ENCODE measurements at places on chromosomes 3 and 15.

DNA sequence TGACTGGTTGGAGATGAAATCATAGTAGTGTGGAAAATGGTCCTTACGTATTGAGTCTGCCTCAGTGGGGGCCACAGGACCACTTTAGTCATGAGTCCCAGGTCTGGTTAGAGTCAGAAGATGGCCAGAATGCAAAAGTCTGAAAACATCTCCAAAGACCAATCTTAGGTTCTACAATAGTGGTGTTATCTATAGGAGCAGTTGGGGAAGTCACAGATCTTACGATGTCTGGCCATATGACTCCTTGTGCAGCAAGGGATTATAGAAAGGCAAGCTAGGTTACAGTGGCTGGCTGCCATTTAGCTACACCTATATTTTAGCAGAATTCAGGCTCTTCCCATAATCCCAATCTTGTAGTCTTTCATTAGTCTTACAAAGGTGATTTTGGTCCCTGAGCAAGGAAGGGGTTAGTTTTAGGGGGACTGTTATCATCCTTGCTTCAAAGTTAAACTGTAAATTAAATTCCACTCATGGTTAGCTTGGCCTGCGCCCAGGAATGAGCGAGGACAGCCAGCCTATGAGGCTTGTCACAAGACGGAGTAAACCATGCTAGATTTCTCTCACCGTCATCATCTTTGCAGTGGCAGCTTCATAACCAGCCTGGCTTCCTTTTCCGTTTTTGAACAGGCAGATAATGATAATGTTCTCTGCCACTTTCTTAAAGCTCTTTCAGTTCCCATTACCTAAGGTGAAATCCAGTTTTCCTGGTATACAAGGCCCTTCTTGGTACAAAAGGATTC, 134.1 kb downstream of the VPS8 start:
- peak; percentile 15 for DNase-seq

DNA sequence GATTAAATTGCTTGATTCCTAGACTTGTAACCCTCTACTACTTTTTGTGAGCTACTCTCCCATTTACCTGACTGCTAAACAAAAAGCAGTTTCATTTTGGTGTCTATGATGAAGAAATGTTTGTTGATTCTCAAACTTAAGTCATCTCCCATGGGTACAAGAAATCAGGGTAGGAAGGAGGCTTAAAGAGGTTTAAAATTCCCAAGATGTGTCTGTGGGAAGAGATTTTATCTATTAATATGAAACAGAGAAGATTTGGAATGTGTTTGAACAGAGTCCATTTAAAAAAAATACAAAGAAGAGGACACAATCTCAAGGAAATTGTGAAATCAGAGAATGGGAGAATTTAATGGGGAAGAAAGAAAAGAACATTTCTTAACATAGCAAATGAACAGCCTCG, 14.8 kb downstream of the P3H2 start:
- no peak for DNase-seq

DNA sequence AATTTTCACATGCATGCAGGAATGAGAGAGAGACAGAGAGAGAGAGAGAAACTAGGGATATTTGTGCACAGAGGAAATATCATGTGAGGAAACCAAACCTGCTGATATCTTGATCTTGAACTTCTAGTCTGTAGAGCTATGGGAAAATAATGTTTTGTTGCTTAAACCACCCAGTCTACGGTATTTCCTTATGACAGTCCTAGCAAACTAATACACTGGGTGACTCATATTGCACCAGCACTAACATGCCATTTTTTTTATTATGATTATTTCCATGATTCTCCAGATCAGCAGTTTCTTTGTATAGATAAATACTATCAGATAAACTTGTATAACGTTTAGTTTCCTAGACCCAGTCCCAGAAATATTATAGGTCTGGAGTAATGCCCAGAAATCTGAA, 1259.0 kb downstream of the ZPLD1 start:
- no peak for DNase-seq

DNA sequence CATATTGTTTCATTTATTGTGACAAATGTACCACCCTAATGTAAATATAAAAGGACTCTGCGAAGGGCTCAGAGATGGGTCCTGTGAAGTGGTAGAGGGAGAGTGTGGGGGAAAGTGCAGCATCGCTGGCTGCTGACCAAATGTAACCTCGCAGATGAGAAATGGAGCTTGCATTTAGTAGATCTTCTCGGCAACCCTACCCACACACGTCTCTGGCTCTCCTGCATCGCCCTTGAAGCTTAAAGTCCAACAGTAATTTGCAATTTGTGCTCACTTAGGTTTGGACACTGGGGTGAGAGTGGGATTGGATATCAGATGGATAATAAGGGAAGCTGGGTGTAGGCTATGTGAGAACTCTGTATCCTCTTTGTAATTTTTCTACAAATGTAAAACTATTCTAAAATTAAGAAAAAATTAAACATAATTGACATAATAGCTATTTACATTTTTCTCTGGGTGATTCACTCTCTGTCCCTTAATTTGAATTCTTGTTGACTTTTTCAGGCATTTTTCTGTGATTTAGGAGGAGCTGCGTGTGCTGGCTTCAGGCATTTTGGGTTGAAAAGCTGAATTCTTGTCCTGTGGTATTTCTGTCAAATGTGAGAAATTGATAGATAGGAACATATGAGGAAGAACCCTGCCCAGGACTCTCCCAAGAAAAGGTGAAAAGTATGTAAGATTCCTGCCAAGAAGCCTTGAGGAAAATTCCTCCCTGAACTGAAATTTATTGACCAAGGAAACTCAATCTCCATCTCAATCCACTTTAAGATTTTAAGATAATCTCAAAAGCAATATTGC, 524.7 kb upstream of the MCTP2 start:
- DNase-seq = peak; percentile 15
